ENCODE measurements at places on chromosomes 4 and X.

DNA sequence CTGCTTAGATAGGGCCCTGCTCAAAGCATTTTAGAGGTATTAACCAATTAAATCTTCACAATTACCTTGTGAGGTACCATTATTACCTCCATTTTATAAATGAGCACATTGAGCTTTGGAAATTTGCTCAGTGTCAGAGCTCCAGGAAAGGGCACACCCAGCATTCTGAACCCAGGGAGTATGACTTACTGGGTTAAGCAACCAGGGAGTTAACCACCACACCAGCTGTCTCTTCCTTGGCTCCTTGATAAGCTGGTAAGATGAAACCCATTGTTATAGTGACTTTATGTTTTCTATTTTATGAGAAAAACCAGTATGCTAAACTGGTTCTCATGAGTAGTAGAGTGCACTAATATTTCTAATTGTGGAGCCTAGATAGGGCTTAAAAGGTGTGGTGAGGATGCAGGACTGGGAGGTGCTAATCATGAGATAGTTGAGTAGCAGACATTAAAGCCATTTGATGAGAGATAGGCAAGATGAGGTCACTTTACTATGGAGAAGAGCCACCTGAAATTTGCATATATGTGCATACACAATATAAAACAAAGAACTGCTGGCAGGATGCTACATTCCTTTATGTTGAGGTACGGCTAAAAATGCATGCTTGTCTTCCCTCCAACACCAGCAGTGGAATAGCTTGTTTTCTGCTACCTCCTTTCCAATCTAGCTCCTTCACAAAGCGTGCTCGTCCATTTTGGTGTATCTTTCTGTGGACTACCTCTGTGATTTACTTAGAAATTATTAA is 556.1 kb downstream of the SPRY1 start:
- no peak overlapping the region for H3K27ac ChIP-seq
- H3K4me1 ChIP-seq: no peaks in the 10 kb centered on the region
- DNase-seq: no peak
- H3K27me3 ChIP-seq: no peaks in the 10 kb centered on the region
- H3K4me3 ChIP-seq: no peak overlapping the region

- H3K36me3 ChIP-seq: no peaks in the 10 kb centered on the region
- no peak for DNase-seq
- no peaks in the 10 kb centered on the region for H3K4me1 ChIP-seq
- H3K4me3 ChIP-seq: no peak overlapping the region
These were observed 73.2 kb downstream of the JAKMIP1 start for GRCh38 chr4:6126971-6127745.

- no peak overlapping the region for H3K27ac ChIP-seq
- no peak overlapping the region for H3K4me3 ChIP-seq
- no peaks in the 10 kb centered on the region for H3K4me1 ChIP-seq
- H3K36me3 ChIP-seq: no peaks in the 10 kb centered on the region
These were observed 64.1 kb upstream of the GPM6A start for GRCh38 chr4:175875993-175876771.

GRCh38 chr4:134906404-134907023 is 704.9 kb upstream of the PABPC4L start:
- no peak overlapping the region for H3K4me3 ChIP-seq
- H3K27ac ChIP-seq: no peak overlapping the region
- H3K36me3 ChIP-seq: no peaks in the 10 kb centered on the region
- H3K4me1 ChIP-seq: no peaks in the 10 kb centered on the region
- no peak for DNase-seq
- H3K27me3 ChIP-seq: no peaks in the 10 kb centered on the region

DNA sequence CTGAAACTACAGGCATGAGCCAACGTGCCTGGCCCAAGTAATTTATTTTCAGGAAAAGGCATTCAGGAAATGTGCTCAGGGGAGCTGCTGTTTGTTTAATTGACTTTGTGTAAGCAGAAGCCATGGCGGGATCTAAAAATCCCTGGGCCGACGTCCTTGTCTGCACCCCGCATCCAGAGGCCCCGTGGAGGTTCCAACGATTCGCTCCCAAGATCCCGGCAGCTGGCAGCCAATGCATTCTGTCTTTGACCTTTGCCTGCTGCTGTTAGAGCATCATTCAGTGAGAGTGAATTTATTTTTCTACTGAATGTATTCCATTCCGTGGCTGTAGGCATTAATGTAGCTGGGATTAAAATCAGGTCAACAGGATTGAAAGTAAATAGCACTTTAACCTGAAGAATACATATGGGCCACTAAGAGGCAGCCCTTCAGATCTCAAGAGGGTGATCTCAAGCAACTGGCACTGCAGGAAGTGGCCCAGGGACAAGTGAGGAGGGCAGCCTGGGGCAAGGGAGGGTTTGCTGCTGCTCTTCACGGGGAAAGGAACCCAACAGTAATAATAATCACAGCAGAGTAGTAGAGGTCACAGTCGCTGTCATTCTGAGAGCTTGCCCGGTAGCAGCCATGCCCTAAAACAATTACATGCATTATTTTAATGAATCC is 75.2 kb downstream of the PSAPL1 start:
- no peaks in the 10 kb centered on the region for H3K4me1 ChIP-seq
- no peaks in the 10 kb centered on the region for H3K27me3 ChIP-seq
- no peak overlapping the region for H3K4me3 ChIP-seq
- H3K27ac ChIP-seq: no peak overlapping the region

GRCh38 chr4:154709550-154709949 is 34.2 kb upstream of the LRAT start:
- DNase-seq: no peak
- no peak overlapping the region for H3K4me3 ChIP-seq
- no peaks in the 10 kb centered on the region for H3K36me3 ChIP-seq
- no peak overlapping the region for H3K27ac ChIP-seq
- H3K4me1 ChIP-seq: no peaks in the 10 kb centered on the region
- no peaks in the 10 kb centered on the region for H3K27me3 ChIP-seq

GRCh38 chr4:38230121-38230801 is 270.1 kb downstream of the PTTG2 start:
- no peaks in the 10 kb centered on the region for H3K36me3 ChIP-seq
- H3K4me3 ChIP-seq: no peak overlapping the region
- peak overlapping the region; percentile 65 for H3K27ac ChIP-seq

GRCh38 chr4:154593868-154594267 is 3.3 kb upstream of the FGA start:
- no peak overlapping the region for H3K27ac ChIP-seq
- no peaks in the 10 kb centered on the region for H3K36me3 ChIP-seq
- H3K4me3 ChIP-seq: no peak overlapping the region
- H3K27me3 ChIP-seq: no peaks in the 10 kb centered on the region

DNA sequence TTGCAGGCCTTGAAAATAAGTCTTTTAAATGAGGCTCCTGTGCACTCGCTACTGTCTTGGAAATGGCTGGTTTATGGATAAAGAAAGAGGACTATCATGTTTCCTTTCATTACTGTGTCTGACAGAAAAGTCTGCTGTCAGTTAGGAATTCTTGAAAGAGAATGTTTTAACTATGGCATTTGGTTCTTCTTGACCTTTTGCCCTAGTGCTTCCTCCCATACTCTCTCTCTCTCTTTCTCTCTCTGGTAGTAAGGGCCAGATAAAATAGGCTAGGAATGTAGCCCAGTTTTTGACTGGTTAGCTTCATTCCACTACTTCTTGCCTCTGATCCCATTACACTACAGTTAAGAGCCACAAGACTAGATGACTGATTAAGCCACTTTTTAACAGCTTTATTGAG is 29.8 kb downstream of the YY2 start:
- no peak for DNase-seq
- H3K4me3 ChIP-seq: no peak overlapping the region
- no peaks in the 10 kb centered on the region for H3K27me3 ChIP-seq

- no peak overlapping the region for H3K27ac ChIP-seq
- DNase-seq: no peak
- no peaks in the 10 kb centered on the region for H3K36me3 ChIP-seq
These were observed 567.4 kb downstream of the INPP4B start for GRCh38 chr4:142278663-142279062.

DNA sequence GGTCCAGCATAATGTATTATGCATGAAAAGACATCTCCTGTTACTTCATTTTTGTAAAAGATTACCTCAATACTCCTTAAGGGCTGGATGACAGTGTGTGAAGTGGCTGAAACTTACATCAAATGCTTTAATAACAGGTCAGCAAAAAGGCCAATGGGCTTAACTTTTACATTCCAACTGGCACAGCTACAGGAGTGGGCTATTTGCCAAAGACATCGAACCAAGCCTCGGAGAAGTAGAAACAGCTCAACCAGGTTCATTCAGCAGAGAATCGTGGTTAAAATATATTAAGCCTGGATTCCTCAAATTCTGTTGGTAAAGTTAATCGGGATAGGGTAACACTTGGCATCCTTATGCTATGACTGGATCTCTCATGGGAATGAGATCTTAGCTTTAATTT is 639.7 kb downstream of the TRIML1 start:
- H3K27me3 ChIP-seq: no peaks in the 10 kb centered on the region
- no peak overlapping the region for H3K27ac ChIP-seq
- H3K4me3 ChIP-seq: no peak overlapping the region
- no peaks in the 10 kb centered on the region for H3K36me3 ChIP-seq

- DNase-seq: peak; percentile 10
- H3K4me1 ChIP-seq: no peaks in the 10 kb centered on the region
- H3K4me3 ChIP-seq: no peak overlapping the region
- H3K36me3 ChIP-seq: no peaks in the 10 kb centered on the region
These were observed 6.8 kb upstream of the MOB1B start for GRCh38 chr4:70895405-70895804.

DNA sequence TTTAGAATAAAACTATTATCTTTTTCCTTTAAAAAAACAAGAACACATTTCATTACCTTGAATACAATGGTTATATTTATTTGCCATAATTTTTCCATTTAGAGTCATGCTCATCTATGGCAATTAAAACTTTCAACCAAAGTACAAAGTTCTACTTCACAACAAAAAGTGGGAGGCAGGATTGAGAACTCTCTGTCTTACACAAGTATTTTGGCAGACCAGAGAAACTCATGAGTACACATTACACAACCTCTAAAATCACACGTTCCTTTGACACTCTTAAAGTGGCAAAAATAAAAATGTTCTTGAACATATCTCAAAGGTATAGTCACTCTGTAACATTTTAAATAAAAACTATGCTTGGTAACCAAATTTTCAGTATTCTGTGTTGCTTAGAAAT is 213.4 kb downstream of the IL15 start:
- no peaks in the 10 kb centered on the region for H3K27me3 ChIP-seq
- H3K27ac ChIP-seq: peak overlapping the region; percentile 23
- DNase-seq: no peak
- H3K4me3 ChIP-seq: no peak overlapping the region

- no peaks in the 10 kb centered on the region for H3K4me1 ChIP-seq
- H3K27me3 ChIP-seq: no peaks in the 10 kb centered on the region
- DNase-seq: no peak
- H3K36me3 ChIP-seq: no peaks in the 10 kb centered on the region
- H3K27ac ChIP-seq: no peak overlapping the region
- H3K4me3 ChIP-seq: no peak overlapping the region
These were observed 502.8 kb downstream of the DMD start for GRCh38 chrX:32708542-32708941.

DNA sequence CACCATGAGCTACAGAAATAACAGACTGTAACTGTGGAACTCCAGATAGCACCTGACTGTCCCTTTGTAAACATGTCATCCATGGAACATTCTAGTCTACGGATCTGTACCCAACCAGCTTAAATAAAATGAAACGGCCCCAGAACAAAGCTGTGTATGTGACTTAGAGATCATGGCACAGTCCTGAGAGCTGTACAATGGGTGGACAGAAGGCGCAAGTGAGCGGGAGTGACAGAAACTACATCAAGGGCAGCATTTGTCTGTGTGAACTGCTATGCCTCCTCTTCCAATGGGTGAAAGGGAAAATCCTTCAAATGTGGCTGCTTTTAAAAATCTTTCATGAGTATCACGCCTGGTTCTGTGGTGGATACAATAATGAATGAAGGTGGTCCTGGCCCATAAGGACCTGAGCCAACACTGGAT is 72.5 kb downstream of the FAT1 start:
- H3K4me1 ChIP-seq: peaks cover 13% of the 10 kb centered on the region
- H3K36me3 ChIP-seq: no peaks in the 10 kb centered on the region
- peak; percentile 46 for DNase-seq
- peak overlapping the region; percentile 72 for H3K27ac ChIP-seq

DNA sequence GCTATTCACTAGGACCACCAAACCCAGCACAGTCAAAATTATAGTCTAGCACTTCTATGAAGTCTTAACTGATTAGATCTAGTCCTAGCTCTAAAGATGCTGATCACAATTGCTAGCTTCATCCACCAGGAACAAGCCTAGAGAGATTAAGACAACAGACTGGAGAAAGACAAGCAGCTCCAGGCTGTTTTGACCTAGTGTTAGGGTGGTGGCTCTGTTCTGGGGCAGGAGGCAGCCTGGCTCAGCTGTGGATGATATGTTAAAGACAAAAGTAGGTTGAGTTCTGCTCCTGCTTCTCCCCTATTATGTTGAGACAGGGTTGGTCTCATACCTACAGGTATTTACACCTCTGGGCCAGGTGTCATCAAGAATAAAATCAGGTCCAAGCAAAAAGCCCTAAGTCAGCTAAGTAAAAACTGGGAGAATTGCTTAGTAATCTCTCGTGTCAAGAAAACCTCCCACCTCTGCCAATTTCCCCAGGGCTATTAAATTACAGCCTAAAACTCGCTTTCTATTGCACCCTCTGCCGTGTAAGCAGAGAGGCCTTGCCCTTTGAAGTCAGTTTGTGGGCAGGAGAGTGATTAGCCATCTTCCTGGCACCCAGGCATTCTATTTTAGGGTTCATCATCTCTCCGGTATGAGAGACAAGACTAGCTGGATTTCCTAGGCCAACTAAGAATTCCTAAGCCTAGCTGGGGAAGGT is 39.9 kb downstream of the RAB40AL start:
- peak; percentile 24 for DNase-seq
- no peaks in the 10 kb centered on the region for H3K4me1 ChIP-seq
- H3K27me3 ChIP-seq: no peaks in the 10 kb centered on the region
- H3K36me3 ChIP-seq: no peaks in the 10 kb centered on the region
- H3K27ac ChIP-seq: no peak overlapping the region

- H3K27ac ChIP-seq: no peak overlapping the region
- H3K4me3 ChIP-seq: no peak overlapping the region
- H3K4me1 ChIP-seq: peaks cover 7% of the 10 kb centered on the region
- no peaks in the 10 kb centered on the region for H3K36me3 ChIP-seq
- H3K27me3 ChIP-seq: no peaks in the 10 kb centered on the region
These were observed 1.5 kb downstream of the TMEM156 start for GRCh38 chr4:39030725-39031124.

DNA sequence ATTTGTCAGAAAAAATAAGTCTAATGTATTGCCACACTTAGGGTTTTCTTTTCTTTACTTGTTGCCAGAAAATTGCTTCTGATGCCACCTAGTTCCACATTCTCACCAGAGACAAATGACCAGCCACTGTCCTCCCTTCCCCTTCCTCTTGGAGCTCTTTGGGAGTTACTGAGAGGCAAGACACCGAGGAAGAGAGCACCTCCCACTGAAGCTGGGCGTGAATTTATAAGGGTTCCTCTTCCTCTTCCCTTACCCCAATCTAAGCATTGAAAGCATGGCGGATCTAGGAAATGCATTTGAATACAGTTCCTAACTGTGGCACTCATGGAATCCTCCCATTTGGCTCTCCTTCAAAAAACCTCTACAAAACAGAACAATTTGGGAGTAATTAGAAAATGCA is 30.0 kb downstream of the ANXA3 start:
- no peak overlapping the region for H3K4me3 ChIP-seq
- H3K4me1 ChIP-seq: no peaks in the 10 kb centered on the region
- no peak for DNase-seq
- H3K27me3 ChIP-seq: no peaks in the 10 kb centered on the region
- H3K36me3 ChIP-seq: no peaks in the 10 kb centered on the region

- no peaks in the 10 kb centered on the region for H3K27me3 ChIP-seq
- H3K36me3 ChIP-seq: no peaks in the 10 kb centered on the region
- DNase-seq: no peak
- no peak overlapping the region for H3K27ac ChIP-seq
These were observed 59.0 kb downstream of the APBB2 start for GRCh38 chr4:41155194-41155830.
